ENCODE measurements at places on chromosomes 11 and 22.

DNA sequence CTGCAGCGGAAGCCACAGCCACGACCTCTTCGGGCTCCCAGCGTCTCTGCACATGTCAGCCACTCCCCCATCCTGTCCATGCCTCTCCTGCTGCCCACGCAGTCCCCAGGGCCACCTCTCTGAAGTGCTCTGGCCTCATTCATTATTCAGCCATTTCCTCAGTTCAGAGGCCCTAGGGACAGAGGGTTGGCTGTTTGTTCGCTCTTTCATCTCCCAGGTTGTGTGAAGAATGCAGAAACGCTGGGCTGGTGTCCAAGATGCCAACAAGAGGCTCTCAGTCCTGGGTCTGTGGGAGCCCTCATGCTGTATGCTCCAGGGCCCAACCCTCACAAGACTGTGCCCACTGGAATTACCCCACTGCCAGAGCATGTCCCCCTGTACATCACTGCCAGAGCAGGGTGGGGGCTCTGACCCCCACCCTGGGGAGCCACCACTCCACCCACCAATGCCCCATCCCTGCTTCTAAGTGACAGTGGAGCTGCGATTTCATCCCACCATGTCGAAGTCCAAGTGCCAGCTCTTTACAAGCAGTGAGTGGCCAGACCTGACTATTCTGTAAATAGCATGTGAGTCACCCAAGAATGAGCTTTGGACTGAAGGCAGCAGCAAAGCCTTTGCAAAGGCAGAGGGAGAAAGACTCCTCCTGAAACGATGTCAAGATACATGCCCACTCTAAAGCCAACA is 209.6 kb downstream of the BUD13 start:
- DNase-seq, result no peak

DNA sequence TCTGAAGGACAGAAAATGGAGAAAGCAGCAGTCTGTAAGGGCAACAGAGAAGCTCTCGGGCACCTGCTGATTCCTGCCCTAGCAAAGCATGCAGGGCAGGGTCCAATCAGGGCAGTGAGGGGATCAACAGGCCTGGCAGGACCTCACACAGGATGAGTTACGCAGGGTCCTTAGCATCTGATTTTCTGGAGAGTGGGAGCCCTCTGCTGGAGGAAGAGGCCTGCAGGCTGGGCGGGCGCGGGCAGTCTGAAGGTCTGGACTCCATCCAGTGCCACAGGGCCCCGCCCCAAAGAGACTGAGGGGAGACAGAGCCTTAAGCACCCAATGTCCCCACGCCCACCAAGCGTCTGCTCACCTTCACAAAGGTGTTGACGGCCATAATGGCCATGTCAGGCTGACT is 28.9 kb downstream of the AP1B1 start:
- DNase-seq, result no peak

- DNase-seq, result no peak
Observed at GRCh38 chr11:69158301-69159149, 2.8 kb downstream of the SMIM38 start.

DNA sequence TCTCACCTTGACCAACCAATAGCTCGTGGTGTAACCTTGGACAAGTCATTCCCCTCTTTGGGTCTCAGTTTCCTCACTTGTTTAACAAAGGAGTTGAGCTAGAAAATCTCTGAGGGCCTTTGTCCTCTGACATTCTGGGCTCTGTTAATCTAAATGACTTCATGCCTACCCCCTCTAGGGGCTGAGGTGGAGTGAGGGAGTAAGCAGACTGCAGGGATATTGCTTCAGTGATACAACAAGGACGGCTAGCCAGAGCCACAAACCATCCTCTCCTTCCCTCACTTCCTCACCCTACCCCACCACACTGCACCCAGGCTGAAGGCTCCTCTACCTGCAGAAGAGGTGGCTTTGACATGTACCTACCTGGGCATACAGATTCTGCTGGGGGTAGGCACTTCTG is 34.8 kb downstream of the RELT start:
- DNase-seq, result no peak

GRCh38 chr22:28711820-28712777 is 29.5 kb downstream of the CHEK2 start:
- DNase-seq, result peak; percentile 93

GRCh38 chr11:69576069-69576782 is 64.7 kb upstream of the CCND1 start:
- DNase-seq, result no peak

DNA sequence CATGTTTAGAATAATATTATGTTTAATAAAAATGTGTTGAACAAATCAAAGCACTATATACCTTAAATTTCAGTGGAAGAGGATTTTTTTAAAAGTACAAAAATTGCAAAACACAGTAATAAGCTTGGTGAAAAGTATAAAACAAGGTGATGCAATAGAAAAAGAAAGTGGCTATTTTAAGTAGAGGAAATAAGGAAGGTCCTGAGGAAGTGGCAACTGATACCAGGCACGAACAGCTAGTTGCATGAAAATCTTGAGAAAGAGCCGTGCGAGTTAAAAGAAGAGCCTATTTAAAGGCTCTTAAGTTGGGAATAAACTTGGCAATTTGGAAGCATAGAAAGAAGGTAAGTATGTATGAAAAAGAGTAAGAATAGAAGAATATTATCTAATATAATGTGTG is 1679.3 kb downstream of the LRRC4C start:
- no peak for DNase-seq

GRCh38 chr11:9947231-9947864 is 283.5 kb downstream of the SWAP70 start:
- no peak for DNase-seq

GRCh38 chr11:34161812-34162492 is 56.5 kb downstream of the NAT10 start:
- DNase-seq, result no peak

Measured in skeletal muscle cell (primary cell).